ENCODE measurements at places on chromosomes 13 and 19.

DNA sequence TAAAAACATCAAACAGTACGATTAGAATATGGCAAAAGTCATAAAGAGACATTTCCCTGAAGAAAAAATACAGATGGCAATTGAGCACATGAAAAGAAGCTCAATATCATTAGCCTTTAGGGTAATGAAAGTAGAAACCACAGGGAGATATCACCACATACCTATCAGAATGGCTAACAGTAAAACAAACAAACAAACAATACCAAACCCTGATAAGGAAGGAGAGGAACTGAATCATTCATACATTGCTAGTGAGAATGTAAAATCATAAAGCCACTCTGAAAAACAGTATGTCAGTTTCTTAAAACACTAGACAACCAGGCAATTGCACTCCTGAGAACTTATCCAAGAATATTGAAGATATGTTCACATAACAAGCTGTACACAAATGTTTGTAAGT, 1342.5 kb upstream of the SLC10A2 start:
- no peak for DNase-seq

DNA sequence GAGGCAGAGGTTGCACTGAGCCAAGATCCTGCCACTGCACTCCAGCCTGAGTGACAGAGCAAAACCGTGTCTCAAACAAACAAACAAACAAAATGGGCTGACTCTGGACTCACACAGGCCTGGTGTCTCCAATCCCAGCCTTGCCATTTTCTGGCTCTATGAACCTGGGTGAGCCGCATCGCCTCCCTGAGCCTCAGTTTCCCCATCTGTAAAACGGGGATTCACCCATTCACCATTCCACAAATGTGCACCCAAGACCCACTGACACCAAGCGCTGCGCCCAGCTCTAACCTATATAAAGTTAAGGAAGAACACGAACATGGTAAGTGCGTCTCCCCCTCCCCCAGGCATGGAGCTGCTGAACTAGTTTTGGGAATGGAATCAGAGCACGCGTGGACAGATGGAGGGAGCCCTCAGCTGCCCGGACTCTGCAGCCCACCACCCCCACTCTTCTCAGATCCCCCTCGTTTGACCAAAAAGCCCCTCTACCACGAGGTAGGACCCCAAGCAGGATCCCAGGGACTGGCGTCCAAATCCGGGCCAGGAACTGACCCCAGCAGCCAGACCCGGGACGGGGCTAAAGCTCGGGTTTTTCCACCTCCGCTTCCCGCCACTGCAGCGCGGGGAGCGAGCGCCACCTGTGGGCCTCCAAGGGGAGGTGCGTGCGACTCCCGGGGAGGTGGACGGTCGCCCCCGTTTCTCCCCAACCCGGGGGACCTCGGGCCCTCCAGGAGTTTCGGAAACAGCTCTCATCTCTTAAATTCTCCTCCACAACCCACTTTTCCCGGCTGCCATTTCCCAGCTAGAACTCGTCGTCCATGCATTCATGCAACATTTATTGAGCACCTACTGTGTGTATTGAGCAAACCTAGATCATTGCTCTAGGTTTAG, 33.0 kb upstream of the ADGRE5 start:
- peak; percentile 47 for DNase-seq

DNA sequence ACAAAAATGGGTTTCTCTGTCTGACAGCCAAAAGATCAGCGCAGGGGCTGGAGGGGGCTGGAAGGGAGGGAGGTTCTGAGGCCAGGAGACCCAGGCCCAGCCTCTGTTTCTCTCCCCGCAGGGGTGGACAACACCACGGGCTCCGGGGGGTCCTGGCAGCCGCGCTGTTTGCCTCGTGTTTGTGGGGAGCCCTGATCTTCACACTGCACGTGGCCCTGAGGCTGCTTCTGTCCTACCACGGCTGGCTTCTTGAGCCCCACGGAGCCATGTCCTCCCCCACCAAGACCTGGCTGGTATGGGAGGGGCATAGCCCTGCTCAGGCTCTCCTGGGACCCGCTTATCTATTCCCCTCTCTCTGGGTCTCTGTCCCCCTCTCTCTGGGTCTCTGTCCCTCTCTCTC, 9.6 kb downstream of the CPT1C start:
- no peak for DNase-seq

DNA sequence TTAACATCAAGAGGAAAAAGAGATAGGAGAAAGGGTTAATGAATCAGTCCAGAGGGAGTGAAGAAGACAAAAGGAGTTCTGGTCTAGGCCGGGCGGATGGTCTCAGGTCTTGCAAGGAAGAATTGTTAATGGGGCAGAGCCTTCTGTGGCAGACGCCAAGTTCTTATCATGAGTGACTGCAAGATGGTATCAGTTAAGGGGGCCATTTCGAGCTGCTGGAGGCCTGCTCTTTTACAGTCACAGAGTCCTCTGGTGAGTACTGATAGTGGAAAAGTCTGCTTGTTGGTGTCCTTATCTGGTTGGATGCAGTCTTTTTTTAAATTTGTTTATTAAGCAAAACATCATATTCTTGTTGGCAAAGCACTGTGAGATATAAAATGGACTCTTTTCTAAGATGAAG, 590.9 kb upstream of the SGCG start:
- DNase-seq: no peak

DNA sequence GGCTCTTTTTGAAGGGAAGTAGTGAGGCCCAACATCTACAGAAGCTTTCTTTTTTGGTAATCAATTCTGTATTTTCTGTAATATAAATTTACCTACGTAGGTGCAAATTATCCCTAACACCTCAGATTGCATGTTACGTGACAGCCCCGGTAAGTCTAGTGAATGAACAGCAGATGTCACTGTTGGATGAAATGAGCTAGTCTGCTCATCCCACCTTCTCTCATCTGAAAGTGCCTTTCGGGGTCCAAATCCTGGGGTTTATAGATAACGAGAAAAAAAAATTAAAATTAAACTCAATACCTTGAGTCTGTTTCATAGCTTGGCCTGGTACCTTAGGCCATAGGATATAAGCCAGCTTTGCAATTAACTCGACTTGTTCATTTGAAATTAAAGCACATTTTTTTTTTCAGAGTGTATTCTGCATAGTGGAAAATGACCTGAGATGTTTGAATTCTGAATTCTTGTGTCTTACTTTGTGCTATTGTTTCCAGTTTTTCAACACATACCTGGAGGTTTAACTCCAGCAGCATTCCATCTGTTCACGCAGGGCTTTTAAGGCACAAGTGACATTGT, 548.2 kb downstream of the GPC5 start:
- no peak for DNase-seq

DNA sequence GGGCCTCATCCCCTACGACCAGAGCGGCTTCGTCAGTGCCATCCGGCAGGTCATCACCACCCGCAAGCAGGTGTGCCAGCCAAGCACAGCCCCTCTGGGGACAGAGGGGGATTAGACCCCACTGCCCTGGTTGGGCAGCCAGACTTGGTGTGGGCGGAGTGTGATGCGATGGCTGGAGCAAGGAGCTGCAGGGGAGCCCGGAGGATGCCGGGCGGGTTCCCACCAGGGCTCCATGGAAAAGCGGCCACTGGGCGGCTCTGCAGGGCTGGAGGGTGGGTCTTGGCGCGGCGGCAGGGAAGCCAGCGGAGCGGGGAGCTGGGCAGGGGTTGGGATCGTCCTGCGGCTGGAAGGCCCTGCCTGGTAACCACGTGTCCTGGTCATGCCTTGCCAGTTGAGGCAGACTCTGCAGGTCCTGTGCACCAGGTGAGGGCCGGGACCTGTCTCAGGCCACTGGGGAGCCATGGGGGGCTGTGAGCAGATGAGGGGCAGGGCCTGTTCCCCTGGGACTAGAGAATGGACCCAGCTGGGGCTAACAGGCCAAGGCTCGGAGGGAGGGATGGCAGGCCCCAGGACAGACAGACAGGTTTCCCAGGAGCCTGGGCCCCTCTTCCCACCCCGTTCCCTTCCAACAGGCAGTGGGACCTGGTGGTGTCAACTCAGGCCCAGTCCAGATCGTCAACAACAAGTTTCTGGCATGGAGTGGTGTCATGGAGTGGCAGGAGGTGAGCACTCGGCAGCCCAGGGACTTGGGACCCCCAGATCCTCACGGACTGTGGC, 6.3 kb downstream of the PTOV1 start:
- no peak for DNase-seq

DNA sequence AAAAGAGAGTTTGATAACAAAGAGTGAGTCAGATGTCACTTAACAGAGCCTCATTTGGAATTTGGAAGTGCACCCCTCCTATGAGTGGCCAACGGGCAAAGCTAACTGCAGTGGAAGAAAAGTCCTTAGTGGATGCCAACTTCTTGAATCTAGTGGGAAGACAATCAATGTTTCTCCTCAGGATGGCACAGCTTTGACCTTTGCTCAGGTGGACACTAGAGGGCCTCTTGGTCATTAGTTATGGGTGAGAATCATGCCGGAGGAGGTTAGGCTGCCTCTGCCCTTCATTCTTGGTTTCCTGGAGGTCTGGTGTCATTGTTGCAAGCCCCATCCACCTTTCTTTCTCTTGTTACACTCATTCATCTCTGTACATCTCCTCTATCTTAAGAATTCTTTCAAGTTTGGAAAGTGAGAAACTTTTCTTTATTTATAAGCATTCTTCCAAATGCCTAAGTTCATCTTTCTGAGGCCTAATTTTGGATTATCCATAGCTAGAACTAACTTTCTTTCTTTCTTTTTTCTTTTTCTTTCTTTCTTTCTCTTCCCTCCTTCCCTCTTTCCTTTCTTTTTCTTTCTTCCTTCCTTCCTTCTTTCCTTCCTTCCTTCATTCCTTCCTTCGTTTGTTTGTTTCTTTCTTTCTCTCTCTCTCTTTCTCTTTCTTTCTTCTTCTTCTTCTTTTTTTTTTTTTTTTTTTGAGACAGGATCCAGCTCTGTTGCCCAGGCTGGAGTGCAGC, 327.2 kb upstream of the TSHZ3 start:
- DNase-seq: no peak

GRCh38 chr13:41944229-41944628, 16.7 kb downstream of the VWA8 start:
- no peak for DNase-seq

GRCh38 chr19:4403005-4403761, 743 bp downstream of the CHAF1A start:
- no peak for DNase-seq

DNA sequence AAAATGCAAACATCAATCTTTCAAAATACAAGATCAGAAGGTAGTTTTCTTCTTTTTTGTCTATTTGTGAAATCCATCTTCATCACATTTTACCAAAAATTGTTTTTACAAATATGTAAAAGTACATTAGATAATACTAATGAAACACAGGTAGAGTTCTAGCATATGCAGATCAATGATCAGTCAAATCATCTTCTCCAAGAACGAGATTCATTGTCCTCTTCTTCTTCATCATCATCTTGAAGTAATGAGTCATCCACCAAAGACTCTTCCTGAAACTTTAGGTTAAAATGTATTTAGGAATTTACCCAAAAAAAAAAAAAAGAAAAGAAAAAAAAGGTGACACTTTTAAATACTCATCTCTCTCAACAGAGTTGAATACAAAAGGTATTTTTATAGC, 85.6 kb downstream of the RBM26 start:
- DNase-seq: no peak

DNA sequence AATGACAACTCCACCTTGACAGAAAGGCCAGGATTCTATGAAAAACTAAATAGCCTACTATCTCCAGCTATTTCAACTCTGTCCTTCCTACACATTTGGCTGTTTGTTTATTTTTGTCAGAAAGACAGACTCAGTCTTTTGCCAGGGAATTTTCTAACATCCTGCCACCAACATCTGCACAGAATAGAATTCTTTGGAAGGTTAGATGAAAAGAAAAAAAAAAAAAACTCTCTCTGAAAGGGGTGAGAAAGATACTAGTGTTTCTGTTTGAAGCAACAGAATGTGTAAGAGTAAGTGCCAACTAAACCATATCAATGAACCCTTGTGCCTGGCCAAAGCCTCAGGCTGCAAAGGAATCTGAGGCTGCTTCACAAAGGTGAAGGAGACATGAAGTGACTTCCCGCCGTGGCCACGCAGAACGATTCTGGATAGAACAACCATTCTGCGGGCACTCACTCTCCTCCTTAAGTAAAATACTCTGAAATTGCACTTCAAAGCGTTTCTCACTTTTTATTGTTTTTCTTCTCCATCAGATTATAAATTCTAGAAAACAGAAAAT, 498.2 kb downstream of the IRS2 start:
- no peak for DNase-seq

DNA sequence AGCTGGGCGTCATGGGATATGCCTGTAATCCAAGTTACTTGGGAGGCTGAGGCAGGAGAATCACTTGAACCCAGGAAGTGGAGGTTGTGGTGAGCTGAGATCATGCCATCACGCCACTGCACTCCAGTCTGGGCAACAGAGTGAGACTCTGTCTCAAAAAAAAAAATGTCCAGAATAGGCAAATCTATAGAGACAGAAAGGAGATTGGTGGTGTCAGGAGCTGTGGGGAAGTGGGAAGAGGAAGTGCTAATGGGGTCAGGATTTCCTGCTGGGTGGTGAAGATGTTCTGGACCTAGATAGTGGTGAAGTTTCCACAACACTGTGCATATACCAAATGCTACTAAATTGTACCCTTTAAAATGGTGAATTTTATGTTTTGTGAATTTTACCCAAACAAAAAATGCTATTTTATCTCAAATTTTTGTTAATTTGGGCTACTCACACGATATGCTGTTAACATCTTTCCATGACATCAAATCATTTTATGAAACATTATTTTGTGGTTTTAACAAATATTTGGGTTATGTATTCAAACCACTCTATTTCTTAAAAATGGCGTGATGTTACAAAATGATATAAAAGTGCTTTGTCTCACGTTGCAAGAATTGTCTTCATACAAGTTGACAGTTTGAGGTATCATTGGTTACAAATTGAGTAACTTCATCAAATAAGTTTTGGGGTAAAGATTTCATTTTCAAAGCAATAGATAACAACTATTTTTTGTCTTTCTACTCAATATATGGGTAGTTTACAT, 7.4 kb upstream of the CYP4F3 start:
- no peak for DNase-seq

DNA sequence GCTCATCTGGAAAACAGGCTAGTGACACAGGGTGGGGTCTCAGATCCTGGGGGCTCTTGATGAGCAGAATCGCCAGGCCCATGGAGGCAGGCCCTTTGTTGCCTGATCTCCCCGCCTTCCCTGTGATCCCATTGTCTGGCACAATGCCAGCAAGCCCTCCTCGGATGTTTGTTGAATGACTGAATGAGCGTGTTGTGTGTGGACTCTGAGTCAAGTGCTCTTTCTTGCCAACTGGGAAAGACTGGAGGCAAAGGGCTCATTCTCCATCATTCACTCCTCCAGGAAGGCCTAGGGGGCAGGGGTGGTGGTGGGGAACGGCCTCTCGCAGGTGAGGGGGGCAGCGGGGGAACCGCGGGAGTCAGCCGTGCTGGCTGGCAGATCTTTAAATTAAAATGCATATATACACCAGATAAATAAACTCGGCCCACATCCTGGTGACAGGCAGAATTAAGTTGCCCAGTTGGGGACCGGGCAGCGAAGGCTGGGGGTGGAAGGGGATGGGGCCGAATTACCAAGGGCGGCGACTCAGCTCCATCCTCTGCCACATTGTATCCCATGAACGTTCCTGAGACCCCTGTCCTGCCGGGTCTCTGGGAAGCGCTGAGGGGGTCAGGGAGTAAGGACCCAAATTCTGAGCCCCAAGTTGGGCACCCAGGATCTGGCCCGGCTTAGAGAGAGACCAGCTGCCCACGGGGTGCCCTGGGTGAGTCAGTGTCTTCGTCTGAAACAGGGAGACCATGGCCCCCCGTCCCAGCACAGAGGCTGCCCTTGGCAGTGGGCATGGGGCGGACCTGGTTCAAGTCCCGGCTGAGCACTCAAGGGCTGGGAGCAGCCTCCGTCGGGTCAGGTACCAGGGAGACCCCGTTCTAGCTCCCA, 24.5 kb downstream of the EFNA2 start:
- DNase-seq: no peak

GRCh38 chr19:39587496-39587895, 14.8 kb upstream of the LGALS13 start:
- DNase-seq: no peak

Data from T follicular helper cell (primary cell).